Caki2 (cell line): ENCODE measurements at places on chromosomes 4 and X. TPM values are rescaled to one million over a fixed set of nuclear protein-coding genes. Genes with fewer than 3 reads are reported as not detected.

DNA sequence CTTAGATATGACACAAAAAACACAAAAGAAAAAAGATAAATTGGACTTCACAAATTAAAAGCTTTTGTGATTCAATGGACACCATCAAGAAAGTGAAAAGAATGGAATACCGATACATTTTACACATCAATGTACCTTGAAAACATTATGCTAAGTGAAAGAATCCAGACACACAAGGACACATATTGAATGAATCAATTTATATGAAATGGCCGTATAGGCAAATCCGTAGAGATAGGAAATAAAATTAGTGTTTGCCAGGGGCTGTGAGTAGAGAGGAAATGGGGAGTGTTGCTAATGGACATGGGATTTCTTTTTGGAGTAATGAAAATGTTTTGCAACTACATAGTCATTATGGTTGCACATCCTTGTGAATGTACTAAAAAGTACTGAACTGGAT, 3.1 kb downstream of the PGAM4 start:
- no peak for DNase-seq

DNA sequence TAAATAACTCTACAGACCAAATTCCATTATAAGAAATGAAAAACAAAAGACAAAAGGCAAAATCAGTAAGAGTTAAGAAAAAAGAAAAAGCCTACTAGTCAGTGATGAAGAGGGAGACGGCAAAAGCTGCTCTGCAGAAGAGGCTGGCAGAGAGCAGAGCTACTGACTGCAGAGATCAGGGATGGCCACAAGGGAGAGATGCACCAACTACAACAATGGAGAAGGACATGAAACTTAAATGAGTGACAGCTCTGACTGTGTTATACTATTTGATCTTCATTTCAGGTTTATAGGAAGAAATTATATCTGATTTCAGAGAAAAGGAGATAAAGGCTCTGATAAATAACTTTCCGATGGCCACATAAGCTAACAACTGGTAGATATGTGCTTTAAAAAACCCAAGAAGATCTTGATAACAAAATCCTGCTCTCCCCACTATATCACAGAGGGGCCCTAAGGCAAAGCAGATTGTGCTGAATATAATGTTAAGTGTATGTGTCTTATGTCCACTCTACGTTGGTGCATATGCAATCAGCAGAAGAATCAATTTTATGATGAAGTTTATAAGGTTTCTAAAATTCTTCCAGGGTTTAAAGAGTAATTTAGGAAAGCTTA, 58.4 kb upstream of the COX18 start:
- no peak for DNase-seq

CPE gene
- 0.78 and 4.7 TPM in 2 replicates for total RNA-seq

GRCh38 chrX:100376576-100376975, 33.5 kb downstream of the PCDH19 start:
- no peak for DNase-seq

MTNR1A gene
- total RNA-seq: 0.20 TPM in 1 of 2 replicates, not detected in the other

DNA sequence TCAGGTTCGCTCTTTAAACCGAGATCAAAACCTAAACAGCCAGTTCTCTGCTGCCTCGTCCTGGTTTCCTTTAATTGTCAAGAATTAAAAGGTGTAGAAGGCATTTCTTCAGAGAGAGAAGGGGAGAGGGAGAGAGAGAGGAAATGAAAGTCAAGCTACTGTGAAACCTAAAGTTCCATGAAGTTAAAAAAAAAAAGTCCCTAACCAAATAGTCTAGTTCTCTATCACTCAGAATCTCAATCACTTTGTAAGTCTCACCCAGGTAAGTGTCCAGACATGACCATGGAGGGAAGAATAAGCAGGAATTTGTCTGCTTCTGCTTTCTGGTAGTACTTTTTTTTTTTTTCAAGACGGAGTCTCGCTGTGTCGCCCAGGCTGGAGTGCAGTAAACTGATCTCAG, 18.8 kb upstream of the SMIM14 start:
- DNase-seq: no peak

GRCh38 chr4:118935819-118936218, 47.2 kb downstream of the SYNPO2 start:
- DNase-seq: no peak

- no peak for DNase-seq
Observed at GRCh38 chr4:11937941-11938340, 509.2 kb upstream of the HS3ST1 start.

GRCh38 chr4:53923921-53924320, 140.5 kb downstream of the CHIC2 start:
- DNase-seq: no peak

DNA sequence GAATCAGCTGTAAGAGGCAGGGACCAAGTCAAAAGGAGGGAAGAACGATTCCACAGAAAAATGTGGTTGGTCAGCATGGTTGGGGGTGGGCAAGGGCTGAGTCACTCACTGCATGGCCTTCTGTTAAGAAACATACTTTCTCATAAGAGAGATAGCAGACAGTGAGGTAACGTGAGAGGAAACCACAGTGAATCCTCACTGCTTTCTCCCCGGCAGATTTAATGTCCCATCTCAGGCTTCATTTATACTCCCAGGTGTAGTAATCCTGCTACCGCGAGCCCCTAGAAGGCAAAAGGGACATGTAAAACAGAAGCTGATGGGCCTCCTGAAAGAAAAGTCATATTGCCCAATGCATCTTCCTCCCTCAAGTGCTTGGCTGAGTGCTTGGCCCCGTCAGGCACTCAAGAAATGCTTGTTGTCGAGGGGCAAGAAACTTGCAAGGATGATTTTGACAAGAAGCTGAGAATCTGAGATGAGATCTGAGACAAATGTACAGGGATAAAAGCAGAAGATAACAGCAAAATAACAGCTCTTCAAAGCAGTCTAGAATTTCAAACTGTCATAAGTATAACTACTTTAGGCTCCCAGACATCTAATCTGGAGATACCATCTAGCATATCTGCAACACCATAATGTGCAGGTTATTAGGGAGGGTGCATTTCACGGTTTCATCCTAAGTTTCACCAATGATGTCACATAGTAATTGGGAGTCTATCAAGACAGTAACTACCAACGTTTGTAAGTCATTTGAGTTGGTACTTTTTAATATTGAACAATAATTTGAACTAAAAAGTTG, 40.2 kb downstream of the SH3KBP1 start:
- peak; percentile 50 for DNase-seq

- DNase-seq: no peak
Observed at GRCh38 chr4:41072021-41072777, 142.1 kb downstream of the APBB2 start.

- DNase-seq: peak; percentile 70
Observed at GRCh38 chrX:18702362-18703195, 4.9 kb upstream of the PPEF1 start.

DNA sequence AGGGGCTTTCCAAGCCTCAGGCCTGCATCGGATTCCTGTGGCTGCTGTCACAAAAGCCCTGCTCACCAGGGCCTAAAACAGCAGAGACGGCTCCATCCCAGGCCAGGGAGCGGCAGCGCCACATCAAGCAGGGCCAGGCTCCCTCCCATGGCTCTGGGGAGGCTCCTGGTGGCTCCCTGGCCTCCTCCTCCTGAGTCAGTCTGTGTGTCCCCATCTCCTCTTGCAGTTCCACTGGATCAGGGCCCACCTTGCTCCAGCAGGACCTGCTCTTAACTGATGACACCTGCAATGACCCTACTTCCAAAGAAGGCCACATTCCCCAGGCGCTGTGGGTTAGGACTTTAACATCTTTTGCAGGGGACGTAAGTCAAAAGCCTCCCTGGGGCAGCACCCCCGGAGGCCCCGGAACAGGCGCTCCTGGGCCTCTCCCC, 51.9 kb downstream of the CPZ start:
- no peak for DNase-seq

GRCh38 chr4:6703786-6704185, 5.9 kb downstream of the MRFAP1L1 start:
- no peak for DNase-seq

DNA sequence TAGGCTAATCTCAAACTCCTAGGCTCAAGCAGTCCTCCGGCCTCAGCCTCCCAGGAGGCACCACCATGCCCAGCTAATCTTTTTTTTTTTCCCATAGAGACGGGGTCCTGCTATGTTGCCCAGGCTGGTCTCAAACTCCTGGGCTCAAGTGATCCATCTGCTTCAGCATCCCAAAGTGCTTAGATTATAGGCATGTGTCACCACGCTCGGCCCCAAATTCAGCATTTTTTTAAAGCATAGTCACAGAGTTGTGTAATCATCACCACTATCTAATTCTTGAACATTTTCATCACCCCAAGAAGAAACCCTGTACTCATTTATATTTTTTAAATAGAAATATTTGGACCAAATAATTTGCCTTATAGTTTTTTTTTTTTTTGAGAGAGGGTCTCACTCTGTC, 10.3 kb downstream of the CENPI start:
- no peak for DNase-seq

DNA sequence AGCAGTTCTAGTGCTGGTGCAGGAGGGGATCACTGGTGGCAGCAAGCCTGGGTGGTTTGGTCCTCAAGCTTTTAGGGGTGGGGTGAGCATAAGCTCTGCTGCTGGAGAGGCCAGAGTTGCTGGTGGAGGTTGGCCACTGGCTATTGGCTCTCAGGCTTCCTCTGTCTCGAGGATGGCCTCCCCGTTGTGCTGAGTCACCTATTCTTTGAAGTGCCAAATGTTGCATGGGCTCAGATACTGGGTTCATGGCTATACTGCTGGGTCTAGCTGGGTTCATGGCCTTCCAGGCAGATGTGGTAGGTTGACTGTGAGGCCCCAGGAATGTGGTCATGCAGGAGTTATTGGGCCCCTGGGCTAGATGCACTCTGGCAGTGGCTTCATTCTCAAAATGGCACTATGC, 466.3 kb downstream of the NAF1 start:
- no peak for DNase-seq

- no peak for DNase-seq
Observed at GRCh38 chr4:47852136-47852535, 14.3 kb upstream of the CORIN start.

- no peak for DNase-seq
Observed at GRCh38 chr4:78518561-78518960, 33.0 kb upstream of the ANXA3 start.

GRCh38 chrX:133384454-133384853, 30.8 kb downstream of the GPC4 start:
- DNase-seq: no peak

PPBP gene
- total RNA-seq: not detected in 2 replicates

- peak; percentile 64 for DNase-seq
Observed at GRCh38 chr4:20687864-20688263, 12.4 kb upstream of the PACRGL start.

CT45A9 gene
- total RNA-seq: not detected in 2 replicates

GRCh38 chr4:40453912-40454311, 118.8 kb downstream of the CHRNA9 start:
- no peak for DNase-seq

GRCh38 chrX:134782796-134783195, 124.5 kb upstream of the PLAC1 start:
- DNase-seq: no peak

DNA sequence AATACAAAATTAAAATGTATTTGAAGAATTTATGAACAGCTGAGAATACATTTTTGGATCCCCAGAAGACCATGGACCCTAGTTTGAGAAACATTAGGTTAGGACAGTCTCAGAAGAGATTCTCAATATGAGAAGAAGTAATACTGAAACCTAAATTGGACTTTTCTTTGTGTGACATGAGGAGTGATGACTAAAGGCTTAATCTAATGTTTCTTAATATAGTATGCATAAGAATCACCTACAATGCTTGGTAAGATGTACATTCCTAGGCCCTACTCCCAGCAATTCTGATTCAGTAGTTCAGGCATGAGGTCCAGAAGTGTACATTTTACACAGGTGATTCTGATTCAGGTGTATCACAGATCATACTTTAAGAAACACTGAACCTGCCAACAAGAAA, 31.6 kb upstream of the HUWE1 start:
- no peak for DNase-seq

DNA sequence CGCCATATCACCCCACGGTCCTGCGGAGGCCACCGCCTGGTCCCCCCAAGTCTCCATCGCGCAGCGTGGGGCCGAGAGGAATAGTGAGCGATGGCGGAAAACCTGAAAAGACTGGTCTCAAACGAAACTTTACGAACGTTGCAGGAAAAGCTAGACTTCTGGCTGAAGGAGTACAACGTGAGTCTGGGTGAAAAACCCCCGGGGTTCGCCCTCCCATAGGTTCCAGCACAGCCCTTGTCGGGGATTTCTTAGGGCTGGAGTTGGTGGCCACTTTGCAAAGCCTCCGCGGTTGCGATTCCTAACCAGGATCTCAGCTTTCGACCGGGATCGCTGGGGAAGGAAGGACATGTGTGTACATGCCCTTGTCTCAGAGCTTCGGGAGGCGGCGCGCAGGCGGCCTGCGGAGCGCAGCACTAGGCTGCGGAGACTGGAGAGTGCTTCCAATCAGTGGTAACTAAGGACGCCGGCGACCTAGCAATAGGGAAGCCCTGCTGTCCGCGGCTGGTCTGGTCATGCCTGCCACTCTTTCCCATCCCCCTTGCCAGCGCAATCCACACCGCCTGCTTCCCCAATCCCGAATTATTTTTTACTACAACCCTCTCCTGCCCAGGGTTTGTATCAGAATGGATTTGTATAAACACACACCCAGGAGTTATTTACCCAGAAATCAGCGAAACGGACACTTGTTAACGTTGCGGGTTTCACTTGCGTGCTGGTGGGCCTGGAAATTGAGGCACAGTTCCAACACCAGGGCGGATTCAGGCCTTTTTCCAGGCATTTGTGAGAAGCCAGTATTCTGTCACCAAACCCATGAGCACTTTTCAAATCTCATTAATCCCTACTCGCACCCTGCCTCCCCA, 741 bp downstream of the SPATA18 start:
- DNase-seq: peak; percentile 78

GRCh38 chr4:3257103-3257555, 8.2 kb downstream of the MSANTD1 start:
- no peak for DNase-seq

MAB21L2 gene
- total RNA-seq: not detected in 2 replicates

DNA sequence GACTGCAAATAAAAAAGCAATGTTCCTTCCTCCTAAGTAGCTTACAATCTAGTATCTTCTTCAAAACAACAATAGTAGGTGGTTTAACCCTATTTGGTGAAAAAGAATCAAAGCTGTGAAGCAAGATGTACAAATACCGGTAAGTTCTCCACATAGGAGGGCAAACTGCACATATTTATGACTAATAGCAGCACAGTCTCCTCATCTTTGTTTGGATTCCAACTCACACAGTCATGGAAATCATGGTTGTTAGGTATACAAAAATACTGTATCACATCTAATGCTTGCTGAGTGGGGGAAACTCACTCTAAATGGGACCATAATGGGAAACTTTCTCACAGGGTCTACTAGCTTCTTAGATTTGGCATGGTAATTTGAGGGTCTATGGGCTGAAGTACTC, 597.2 kb downstream of the INPP4B start:
- DNase-seq: no peak

- DNase-seq: no peak
Observed at GRCh38 chrX:82556588-82556987, 951.5 kb upstream of the POU3F4 start.

DNA sequence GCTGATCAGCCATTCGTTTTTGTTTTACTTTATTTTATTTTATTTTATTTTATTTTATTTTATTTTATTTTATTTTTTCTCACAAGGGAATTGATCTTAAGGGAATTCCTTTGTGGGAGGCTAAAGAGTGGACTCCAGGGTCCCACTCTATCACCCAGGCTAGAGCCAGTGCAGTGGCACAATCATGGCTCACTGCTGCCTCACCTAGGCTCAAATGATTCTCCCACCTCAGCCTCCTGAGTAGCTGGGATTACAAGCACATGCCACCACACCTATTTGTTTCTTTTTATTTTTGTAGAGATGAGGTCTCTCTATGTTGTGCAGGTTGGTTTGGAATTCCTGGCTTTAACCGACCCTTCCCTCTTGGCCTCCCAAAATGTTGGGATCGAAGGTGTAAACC, 17.5 kb upstream of the PABPC4L start:
- no peak for DNase-seq

SPANXN4 gene
- not detected in 2 replicates for total RNA-seq

SPARCL1 gene
- 0.20 and 0.51 TPM in 2 replicates for total RNA-seq
